ENCODE measurements at places on chromosomes 2 and 18.

GRCh38 chr2:181183878-181184542, 203.6 kb downstream of the UBE2E3 start:
- no peak for DNase-seq

GRCh38 chr2:71886241-71886640, 261.4 kb downstream of the CYP26B1 start:
- no peak for DNase-seq

- no peak for DNase-seq
Observed at GRCh38 chr2:224563537-224563936, 21.6 kb downstream of the CUL3 start.

- DNase-seq = no peak
Observed at GRCh38 chr2:240140511-240140910, at the start of gene OTOS. TSS of gene OTOS (minus strand) at chr2:240140658. CDS start at chr2:240140326, 332 bp downstream.

DNA sequence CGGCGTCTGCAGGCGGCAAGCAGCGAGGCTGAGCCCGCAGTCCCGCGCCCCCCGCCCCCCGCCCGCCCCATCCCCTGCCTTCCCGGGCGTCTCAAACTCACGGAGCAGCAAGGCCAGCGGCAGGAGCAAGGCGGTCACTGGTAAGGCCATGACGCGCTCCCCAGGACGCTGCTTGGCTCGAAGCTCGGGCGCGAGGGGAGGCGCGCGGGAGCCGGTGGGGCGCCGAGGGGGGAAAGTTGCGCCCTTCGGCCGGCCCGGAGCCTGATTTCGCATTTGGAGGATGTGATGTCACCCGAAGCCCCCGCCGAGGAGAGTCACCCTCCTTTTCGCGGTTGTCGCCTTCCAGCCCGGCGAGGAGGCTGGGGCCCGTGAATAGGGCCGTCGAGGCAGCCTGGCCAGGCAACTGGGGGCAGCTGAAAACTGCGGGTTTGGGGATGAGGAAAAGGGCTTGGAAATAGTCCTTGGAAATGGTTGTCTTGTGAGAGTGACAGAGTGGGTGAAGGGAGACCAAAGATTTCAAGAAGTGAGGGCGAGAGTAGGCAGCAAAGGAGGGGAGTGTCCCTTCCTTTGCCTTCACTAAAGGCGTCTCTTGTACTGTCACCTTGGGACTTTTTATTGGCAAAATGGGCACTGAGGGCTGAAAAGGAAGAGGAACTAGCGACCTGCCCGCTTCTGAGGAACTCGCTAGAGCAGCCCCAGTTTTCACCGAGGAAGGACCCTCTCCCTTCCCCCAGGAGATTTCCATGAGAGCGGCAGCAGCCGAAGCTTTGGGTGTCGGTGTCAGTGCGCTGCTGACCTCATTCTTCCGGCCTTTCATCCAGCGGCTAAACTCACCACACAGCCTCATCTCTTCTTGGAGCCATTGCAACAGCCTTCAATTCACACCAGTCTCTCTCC, at the start of gene CD8A:
CD8A (minus strand) TSS at position 238 of the 897 bp plus-strand sequence; CDS start at position 150, 88 bp downstream.
- peak; percentile 63 for DNase-seq

DNA sequence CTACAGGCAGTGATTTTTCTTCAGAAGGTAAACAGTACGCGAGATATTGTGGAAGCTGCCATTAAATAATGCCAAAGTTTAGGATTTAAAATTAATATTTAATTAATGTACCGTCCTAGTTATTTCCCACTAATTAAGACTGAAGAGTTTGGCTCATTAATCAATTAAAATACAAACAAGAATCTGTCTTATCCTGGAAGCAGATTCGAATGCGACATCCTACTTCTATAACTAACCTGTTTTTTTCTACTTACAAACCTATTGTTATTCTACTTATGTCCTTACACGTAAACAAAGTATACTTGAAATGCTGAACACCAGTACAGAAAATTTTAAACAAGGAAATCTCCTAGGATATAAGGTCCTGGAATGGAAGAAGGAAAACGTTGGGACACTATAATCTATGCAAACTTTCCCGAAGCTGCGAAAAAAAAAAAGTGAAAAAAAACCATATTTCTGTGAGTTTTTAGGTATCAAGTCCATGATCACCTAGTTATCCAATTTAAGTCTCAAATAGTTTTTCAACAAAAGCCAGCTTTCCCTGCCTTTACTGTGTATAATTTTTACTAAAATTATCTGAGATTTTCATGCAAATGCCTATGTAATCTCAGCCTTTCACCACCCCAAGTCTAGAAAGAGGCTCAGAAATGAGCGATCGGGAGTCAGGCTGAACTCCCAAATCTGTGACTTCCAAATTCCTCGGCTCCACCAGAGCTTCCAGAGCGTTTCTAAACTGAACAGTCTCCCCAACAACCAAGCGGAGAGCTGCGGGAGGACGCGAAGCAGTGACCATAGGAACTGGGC, 1.2 kb upstream of the C2orf15 start:
- DNase-seq = no peak

GRCh38 chr18:57806201-57806977, 3.3 kb upstream of the ATP8B1 start:
- no peak for DNase-seq

DNA sequence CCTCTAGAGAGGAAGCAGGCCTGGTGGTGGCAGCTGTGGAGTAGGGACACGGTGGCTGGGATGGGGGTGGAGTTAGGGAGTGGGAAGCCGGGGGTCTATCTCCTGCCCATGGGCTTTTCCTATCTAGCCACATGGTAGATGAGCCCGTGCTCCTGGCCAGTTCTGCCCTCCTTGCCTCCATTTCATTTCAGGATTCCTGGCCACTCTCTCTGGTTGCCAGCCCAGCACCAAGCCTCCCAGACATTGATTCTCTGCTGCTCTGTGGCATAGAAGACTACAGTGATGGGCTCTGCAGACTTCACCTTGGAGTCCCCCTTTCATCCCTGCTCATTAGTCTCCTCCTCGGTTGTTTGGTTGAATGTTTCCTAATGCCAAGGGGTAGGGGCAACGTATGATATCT, 19.4 kb downstream of the SIX3 start:
- no peak for DNase-seq

DNA sequence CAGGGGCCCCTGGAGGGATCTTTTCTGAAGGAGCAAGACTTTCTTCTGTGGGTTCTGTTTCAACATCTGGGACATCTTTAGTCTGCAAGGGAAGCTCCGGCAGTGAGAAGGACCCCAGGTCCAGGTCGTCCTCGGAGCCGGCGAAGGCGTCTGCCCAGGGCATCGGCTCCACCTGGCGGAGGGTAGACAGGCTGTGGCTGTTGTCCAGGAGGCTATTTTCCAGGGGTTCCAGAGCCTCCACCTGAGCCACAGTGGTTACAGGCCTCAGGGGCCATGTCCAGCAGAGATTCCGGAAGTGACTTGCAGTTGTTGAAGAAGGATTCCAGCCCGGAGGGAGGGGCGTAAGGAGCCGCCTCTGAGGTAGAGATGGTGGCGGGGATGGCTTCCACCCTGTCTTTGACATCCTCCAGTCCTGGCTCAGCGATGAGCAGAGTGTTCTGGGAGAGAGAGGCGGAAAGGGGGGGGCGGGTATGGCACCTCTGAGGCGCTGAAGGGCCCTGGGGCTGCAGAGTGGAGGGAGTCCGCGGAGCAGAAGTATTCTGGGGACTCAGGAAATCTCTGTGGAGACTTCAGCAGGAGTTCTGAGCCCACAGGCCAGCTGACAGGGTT, 891.3 kb upstream of the LRRTM1 start:
- DNase-seq = no peak

DNA sequence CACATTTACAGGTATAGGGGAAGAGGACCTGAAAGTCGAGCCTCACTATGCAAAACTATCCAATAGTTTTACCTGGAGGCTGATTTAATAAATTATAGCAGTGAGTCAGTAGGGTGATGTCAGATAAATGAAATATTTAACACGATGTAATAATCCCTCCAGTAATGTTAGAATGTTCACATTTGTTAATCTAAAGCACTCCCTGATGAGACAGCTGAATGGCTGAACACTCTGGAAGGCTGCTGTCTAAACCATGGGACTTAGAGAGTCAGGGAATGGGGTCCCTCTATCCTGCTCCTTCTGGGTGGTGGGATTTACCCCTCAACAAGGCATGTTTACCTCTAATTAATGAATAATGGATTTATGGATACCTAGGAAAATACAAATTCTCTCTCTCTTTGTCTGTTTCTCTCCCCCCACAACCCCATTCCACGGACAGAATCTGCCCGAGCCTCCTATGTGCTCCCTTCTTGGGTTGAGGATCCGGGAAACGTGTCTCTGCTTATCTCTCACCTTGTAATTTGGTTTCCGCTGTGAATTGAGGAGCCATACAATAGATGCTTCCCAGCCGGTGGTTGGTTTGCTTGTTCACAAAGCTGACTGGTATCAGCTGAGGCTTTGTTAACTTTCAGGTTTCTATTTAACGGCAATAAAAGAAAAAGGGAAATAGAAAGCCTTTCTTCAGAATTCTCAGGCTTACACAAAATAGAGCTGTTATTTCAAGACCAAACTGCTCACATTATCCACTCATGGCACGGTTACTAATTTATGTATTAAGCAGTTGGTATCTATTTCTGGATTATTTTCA, 25.9 kb downstream of the LRRC30 start:
- no peak for DNase-seq

DNA sequence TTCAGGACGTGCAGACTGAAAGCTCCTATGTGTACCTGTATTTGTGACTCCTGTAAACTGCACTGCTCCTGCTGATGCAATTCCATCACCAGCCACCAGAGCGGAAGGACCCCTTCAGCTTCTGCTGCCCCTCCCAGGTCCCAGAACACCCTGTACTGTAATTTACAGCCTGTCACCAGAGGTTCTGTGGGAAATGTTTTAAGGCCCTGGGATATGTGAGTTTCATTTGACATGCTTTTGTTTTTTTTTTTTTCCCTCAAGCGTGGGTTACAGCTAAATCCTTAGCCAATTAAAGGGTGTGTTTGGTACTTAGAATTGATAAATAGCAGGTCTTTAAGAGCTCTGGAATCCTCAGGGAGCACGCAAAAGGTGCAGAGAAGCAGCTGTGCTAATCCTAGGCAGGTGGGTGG, 79.4 kb downstream of the KCTD1 start:
- DNase-seq = no peak

GRCh38 chr2:37982147-37982582, 57.1 kb downstream of the RMDN2 start:
- DNase-seq = peak; percentile 7

- DNase-seq = no peak
Observed at GRCh38 chr2:176117162-176117822, 714 bp downstream of the HOXD10 start.

DNA sequence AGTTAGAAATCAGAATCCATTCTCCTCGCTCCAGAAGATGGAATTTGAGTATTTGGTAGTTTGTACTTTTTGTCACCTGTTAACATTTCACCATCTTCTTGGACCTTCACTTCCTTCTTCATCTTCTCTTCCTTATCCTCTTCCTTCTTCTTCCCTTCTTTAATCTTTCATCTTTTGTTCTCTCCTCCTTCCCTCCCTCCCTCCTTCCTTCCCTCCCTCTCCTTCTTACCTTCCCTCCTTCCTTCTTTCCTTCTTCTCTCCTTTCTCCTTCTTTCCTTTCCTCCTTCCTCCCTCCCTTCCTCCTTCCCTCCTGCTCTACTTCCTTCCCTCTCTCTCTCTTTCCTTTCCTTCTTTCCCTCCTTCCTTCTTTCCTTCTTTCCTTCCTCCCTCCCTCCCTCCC, 31.1 kb upstream of the LTBP1 start:
- DNase-seq = no peak

- DNase-seq = no peak
Observed at GRCh38 chr2:70616168-70616694, 62.6 kb upstream of the TGFA start.

DNA sequence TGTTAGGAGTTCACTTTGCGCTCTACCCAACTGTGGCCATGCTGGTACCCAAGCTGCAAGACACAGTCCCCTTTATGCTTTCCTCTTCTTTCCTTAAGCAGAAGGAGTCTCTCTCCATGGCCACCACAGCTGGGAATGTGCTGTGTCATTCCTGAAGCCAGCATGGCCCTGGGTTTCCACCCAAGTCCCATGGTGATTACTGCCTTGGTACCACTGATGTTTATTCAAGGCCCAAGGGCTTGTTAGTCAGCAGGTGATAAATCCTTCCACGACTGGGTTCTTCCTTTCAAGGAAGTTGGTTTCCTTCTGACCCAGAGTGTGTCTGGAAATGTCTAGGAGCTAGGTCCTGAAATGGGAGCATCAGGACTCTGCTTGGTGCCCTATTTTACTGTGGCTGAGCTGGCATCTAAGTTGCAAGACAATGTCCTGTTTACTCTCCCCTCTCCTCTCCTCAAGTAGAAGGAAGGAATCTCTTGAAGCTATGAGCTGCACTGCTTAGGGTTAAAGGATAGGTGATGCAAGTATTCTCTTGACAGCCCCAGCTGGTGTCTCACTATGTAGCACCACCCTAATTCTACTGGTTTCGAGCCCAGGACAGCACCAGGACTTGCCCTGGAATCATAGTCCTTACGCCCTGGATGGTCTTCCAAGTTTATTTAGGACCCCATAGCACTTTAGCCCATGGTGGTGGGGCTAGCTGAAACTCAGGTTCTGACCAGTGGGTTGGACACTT, 18.7 kb upstream of the NUP35 start:
- no peak for DNase-seq

- DNase-seq = no peak
Observed at GRCh38 chr18:22169889-22170420, 566 bp downstream of the GATA6 start.

- DNase-seq = no peak
Observed at GRCh38 chr2:8737571-8738175, 55.8 kb downstream of the ID2 start.

DNA sequence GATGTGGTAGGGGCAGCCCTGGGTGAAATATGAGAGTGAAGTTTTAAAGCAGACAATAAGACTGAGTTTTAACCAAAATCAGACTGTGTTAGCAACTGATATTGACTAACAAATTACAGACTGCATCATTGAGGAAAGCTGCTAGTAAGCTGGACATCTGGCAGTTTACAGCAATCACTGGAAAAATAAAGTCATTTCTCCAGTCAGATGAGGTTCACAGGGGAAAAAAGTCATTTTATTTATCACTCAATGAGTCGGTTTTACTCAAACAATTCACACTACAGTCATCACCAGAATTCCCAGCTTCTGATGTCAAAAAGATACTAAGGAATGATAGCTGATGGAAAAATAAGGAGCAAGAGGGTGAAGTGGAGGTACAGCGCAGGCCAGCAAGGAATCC, 10.5 kb upstream of the TMEM177 start:
- DNase-seq = no peak

GRCh38 chr2:168025487-168026202, 221.8 kb downstream of the STK39 start:
- no peak for DNase-seq

GRCh38 chr2:66682476-66682875, 247.6 kb downstream of the MEIS1 start:
- no peak for DNase-seq

DNA sequence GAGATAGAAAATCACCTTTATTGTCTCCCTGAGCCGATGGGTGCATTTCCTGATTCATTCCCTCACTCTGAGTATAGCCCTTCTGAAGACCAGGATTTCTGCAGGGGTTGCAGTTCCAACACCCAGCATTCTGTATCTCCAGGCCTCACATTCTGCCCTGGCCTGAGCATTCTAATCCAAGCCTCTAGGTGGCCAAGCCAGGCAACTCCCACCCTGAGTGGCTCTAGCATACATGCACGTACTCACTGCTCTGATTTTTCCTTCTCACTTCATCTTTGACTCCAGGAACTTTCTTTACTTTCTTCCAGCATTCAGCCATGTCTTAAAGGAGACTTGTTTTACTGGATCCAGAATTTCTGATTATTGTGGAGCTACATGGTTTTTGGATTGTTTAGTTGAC, 100.7 kb upstream of the STK39 start:
- no peak for DNase-seq
